A549 treated with CpdA at 1 μM for 4 hours (cell line): ENCODE measurements at places on chromosomes 5 and 9. TPM values are rescaled to one million over a fixed set of nuclear protein-coding genes. Genes with fewer than 3 reads are reported as not detected.

ARHGEF37 gene
- total RNA-seq = 0.77 to 1.1 TPM (median 0.90 TPM) in 5 replicates

FOXD4L5 gene
- total RNA-seq = 0.05 to 0.12 TPM (median 0.06 TPM) in 3 of 5 replicates, not detected in the others

TNFAIP8 gene
- 27.3 to 52.5 TPM (median 30.3 TPM) in 5 replicates for total RNA-seq

SH3PXD2B gene
- total RNA-seq = 12.0 to 17.7 TPM (median 16.0 TPM) in 5 replicates

PCDHGB2 gene
- 0.07 to 0.19 TPM (median 0.17 TPM) in 5 replicates for total RNA-seq

SPINK4 gene
- not detected in 5 replicates for total RNA-seq
